Esophagus squamous epithelium (tissue), 5 donors: ENCODE measurements at places on chromosomes 3 and 15.

DNA sequence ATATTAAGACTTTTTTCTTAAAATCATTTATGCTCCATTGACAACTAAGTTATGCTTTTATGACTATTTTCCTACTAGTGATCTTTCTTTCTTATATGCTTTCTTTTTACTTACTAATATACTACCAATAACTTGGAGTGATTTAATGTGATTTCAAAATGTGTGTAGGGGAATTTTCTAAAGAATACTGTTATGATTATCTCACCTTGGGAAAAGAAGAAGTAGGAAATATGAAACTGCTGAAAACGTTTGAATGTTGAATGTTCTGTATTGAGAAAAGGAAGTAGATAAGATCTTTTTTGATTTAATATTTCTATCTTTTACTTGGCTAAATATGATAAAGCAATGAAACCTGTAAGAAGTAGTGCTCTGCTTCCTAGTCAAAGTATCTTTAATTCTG, 7.8 kb upstream of the CD200R1 start:
- DNase-seq, result no peak

DNA sequence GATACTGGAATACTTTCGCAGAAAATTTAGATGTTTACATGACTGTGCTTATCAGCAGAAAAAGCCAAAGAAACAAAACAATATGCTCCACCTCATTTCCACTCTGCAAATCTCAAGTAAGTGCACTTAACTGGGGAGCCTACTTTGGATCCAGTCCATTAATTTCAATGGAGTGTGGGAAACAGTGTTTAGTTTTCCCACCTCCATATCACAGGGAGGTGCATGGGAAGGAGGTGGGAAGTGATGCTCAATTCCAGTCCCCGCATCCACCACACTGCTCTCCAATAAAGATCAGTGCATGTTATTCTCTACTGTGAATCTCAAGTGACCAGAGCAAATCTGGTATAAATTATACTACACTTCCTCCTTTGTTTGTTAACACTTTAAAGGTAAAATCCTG, 2.9 kb downstream of the NEDD4 start:
- DNase-seq, result no peak

DNA sequence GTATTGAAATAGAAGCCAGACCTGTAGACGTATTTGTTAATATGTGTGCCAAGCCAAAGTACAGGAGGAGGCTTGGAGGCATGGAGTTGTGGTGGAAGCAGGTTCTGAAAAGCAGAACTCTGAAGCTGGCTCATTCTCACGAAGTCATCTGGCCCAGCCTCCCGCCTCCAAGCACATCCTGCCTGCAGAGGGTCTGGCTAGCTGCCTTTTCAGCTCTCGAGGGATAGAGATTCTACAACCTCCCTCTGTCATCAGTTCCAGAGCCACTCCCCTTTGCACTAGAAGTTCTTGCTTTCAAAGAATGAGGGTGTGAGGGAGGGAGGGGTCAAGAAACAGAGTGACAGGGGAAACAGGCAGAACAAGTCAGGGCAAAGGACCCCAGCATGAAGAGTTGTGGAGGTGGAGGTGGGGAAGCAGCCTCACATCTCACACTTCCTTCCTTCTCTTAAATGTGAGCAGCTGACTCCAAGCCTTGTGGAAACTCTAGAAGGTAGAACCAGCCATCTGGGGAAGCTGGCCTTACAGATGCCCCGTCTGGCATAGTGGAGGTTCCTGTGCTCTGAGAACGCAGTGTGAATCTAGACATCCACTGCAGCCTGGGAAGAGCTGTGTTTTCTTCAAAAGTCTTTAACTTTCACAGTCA, 95.3 kb downstream of the SLC49A4 start:
- DNase-seq, result no peak

GRCh38 chr15:78438619-78439285, 736 bp downstream of the IREB2 start:
- no peak for DNase-seq

DNA sequence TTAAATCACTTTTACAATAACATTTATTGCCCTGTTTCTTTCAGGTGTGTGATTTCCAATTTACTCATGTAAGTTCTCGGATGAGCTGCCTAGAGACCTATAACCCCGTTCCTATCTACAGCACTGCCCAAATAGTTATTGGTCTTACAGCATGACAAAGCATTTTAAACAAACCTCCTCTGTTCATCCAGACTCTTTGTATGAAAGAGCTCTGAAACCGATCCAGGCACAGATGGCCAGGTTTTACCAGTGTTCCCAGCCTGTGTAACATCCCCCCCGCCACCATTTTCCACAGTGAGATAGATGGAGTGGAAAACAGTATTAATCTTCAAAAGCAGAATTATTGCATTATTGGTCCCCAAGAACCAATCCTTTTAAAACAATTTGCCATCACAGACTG, 59.0 kb upstream of the SPTSSB start:
- DNase-seq, result no peak

- DNase-seq, result no peak
Measured at GRCh38 chr3:184261270-184261853, at the start of gene CAMK2N2. TSS of gene CAMK2N2 (minus strand) at chr3:184261553. CDS start at chr3:184261285, 268 bp downstream.

- DNase-seq, result no peak
Measured at GRCh38 chr3:158950178-158950901, 148.5 kb downstream of the MFSD1 start.

- no peak for DNase-seq
Measured at GRCh38 chr3:14989943-14990779, 42.8 kb downstream of the NR2C2 start.
